Aorta (tissue), 5 donors: ENCODE measurements at places on chromosomes 12 and 14. TPM values are rescaled to one million over a fixed set of nuclear protein-coding genes. Genes with fewer than 3 reads are reported as not detected.
A peak's percentile ranks its signal among the peaks of the same experiment; 100 is the strongest.

DLGAP5 gene
- total RNA-seq = not detected

CLEC14A gene
- 56.0 TPM for total RNA-seq

ATG14 gene
- total RNA-seq = 19.4 TPM

TC2N gene
- 284 TPM for total RNA-seq

TRMT5 gene
- 8.8 TPM for total RNA-seq

KLRG1 gene
- 4.1 TPM for total RNA-seq

TAS2R7 gene
- not detected for total RNA-seq

DNA sequence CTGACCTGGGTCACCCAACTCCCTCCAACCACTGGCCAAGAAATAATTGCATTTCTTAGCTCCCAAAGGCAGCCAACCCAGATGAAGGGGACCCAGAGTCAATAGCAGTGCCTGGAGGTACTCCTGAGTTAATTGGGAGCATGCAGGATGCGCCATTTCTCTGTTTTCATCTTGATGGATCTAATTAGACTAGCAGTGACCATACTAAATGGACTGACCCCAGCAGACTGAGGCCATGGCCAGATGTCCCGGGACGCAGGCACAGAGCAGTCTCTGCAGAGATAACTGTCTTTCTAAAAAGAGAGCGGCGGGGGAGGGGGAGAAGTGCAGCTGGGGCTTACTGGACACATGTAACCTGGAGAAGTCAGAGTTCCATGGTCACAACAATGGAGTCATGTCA is 53.2 kb upstream of the CMKLR1 start:
- H3K36me3 ChIP-seq = no peaks in the 10 kb centered on the region
- no peaks in the 10 kb centered on the region for H3K4me1 ChIP-seq
- DNase-seq = no peak
- H3K4me3 ChIP-seq = no peak overlapping the region
- H3K27ac ChIP-seq = no peak overlapping the region
- no peaks in the 10 kb centered on the region for H3K27me3 ChIP-seq

DNA sequence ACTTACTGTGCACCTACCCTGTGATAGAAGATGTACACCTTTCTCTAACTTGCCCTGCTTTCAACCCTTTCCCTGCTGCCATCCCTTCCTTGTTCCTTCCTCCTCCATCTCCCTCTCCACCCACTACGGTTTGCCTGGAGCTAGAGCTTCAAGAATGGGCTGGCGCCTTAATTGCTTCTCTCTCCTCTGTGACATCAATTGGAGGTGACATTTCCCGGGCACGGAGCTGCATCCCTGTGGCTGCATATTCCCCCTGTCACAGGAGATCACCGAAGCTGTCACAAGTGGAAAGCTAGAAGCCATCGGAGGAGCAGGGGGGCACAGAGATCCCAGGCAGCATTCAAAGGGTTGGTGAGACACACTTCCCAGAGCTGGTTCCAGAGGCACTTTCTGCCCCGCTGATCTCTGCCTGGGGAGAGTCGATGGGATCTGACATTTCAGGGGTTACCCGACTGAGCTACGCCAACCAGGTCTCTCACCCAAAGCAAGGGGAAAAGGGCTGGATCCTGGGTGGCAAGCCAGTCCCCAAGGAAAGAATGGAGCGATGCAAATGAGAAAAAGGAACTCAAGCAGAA is 604.9 kb downstream of the MED13L start:
- peaks cover 10% of the 10 kb centered on the region for H3K4me1 ChIP-seq
- H3K27ac ChIP-seq = no peak overlapping the region
- no peaks in the 10 kb centered on the region for H3K36me3 ChIP-seq
- peaks cover 2% of the 10 kb centered on the region for H3K27me3 ChIP-seq
- H3K4me3 ChIP-seq = no peak overlapping the region

GRCh38 chr14:56490379-56490778 is 89.2 kb upstream of the TMEM260 start:
- no peaks in the 10 kb centered on the region for H3K27me3 ChIP-seq
- H3K4me3 ChIP-seq = no peak overlapping the region
- no peaks in the 10 kb centered on the region for H3K36me3 ChIP-seq
- DNase-seq = no peak
- H3K27ac ChIP-seq = no peak overlapping the region

GRCh38 chr14:73358187-73358586 is 100.2 kb downstream of the NUMB start:
- no peaks in the 10 kb centered on the region for H3K36me3 ChIP-seq
- no peaks in the 10 kb centered on the region for H3K27me3 ChIP-seq
- no peak overlapping the region for H3K4me3 ChIP-seq
- no peak overlapping the region for H3K27ac ChIP-seq
- DNase-seq = no peak
- no peaks in the 10 kb centered on the region for H3K4me1 ChIP-seq

DNA sequence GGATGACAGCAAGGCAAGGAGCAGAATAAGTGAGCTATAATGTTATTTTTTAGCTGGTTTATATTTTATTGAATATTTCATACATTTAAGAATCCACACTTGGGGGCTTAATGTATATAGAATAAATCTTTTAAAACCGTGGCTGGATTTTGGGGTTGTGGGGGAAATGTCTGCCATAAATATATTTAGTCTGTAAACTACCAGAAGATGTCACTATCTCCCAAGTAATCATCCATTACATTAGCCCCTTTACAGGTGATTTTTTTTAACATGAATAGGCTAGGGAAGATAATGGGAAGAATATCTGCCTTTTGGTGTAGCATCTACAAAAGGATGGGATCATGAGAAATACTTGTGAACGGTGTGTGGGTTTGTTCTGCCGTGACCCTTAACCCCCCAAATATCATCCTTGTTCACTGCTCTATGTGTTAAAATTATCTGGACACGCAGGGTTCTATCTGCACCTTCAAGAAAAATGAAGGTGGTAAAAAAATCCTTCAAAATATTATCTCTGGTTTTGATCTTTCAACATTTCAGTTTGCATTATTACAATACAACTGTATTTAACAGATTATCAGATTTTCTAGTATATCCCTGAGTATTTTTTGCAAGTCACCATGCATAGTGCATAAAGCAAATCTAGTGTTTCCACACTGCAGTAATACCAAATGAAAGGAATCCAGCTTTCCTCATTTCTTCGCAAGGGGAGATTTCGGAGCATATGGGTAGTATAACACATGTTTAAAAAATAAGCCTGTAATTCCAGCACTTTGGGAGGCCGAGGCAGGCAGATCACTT is 8.0 kb upstream of the SLC17A8 start:
- H3K27me3 ChIP-seq = no peaks in the 10 kb centered on the region
- no peaks in the 10 kb centered on the region for H3K4me1 ChIP-seq
- DNase-seq = no peak

GRCh38 chr14:73153272-73153671 is 17.0 kb downstream of the PSEN1 start:
- no peak for DNase-seq
- H3K4me3 ChIP-seq = no peak overlapping the region
- H3K4me1 ChIP-seq = no peaks in the 10 kb centered on the region
- no peak overlapping the region for H3K27ac ChIP-seq

DNA sequence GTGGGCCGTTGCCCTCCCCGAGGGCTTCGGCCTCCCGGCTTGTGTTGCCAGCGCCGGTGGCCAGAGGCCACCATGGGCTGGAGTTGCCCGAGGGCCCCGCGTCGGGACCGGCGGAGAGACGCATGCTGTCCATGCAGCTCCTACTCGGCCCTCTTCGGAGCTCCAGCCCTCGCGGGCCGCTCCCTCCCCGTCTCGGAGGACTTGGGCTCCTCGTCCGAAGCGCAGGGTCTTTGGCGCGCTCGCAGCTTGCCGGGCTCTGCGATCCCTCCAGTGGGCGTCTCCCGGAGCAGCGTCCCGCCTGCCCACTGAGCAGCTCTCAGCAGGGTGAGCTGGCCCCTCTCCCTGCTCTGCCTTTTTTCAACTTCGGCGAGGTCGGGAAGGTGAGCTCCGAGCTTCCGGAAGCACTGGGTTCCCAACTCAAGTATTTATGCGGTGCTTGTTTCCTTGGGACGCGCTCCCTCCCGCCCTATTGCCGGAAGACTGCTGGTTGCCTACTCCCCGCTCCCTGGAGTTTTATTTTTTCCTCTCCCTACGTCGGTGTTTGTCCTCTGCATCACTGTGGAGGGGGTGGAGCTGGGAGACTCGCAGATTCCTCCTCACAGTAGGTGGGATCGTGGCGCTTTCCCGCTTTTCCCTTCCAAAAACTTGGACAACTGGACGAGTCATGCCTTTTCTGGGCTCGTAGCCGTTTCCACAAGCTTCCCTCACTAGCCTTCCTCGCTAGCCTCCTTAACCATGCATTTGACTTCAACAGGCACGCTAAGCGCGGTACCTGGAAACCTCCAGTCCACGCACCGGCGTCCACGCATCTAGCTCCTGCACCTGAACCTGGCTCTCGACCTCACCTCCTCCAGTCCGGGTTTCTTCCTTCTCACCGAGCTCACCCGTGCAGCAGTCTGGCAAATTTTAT is at the start of gene AVPR1A:
AVPR1A (minus strand) TSS at position 489 of the 910 bp plus-strand sequence; CDS start at position 124, 365 bp downstream.
- H3K27ac ChIP-seq = no peak within 1 kb of the TSS
- peak within 1 kb of the TSS; percentile 8 for H3K4me3 ChIP-seq
- peaks cover 3% of the 10 kb centered on the region for H3K4me1 ChIP-seq
- no peaks in the 10 kb centered on the region for H3K36me3 ChIP-seq
- H3K27me3 ChIP-seq = no peaks in the 10 kb centered on the region

GRCh38 chr12:76883811-76884210 is 5.0 kb upstream of the CSRP2 start:
- peak; percentile 54 for DNase-seq
- no peaks in the 10 kb centered on the region for H3K36me3 ChIP-seq
- no peak overlapping the region for H3K4me3 ChIP-seq
- no peaks in the 10 kb centered on the region for H3K4me1 ChIP-seq
- no peak overlapping the region for H3K27ac ChIP-seq

GRCh38 chr12:57518920-57519795 is 1.2 kb downstream of the DDIT3 start:
- no peak for DNase-seq
- H3K36me3 ChIP-seq = no peaks in the 10 kb centered on the region
- H3K4me3 ChIP-seq = peak overlapping the region; percentile 95
- H3K27ac ChIP-seq = peak overlapping the region; percentile 93
- H3K4me1 ChIP-seq = peaks cover 2% of the 10 kb centered on the region

DNA sequence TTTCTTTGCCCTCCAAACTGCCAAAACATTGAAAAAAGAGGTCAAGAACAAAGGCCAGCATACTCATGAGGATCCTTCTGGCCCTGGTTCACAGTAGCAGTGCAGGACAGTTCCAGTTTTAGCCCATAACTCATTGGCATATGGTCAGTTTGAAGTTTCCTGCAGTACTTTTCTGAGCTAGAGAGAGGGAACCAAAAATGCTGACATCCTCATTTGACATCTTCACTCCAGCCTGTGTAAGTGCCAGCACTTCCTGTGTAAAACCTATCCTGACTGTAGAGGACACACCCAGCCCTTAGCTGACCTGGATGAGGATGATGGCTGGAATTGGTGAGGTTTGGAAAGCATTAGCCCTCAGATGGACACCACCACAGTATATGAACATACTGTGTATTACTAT is 84.1 kb downstream of the FGD4 start:
- H3K4me3 ChIP-seq = no peak overlapping the region
- DNase-seq = no peak
- H3K27ac ChIP-seq = no peak overlapping the region
- no peaks in the 10 kb centered on the region for H3K27me3 ChIP-seq

- no peak overlapping the region for H3K4me3 ChIP-seq
- no peaks in the 10 kb centered on the region for H3K36me3 ChIP-seq
- DNase-seq = no peak
- no peaks in the 10 kb centered on the region for H3K4me1 ChIP-seq
- no peaks in the 10 kb centered on the region for H3K27me3 ChIP-seq
Observed at GRCh38 chr12:59929110-59929509, 333.3 kb downstream of the SLC16A7 start.

GRCh38 chr12:80176706-80177105 is 77.4 kb downstream of the OTOGL start:
- no peaks in the 10 kb centered on the region for H3K27me3 ChIP-seq
- DNase-seq = no peak
- H3K4me1 ChIP-seq = no peaks in the 10 kb centered on the region

DNA sequence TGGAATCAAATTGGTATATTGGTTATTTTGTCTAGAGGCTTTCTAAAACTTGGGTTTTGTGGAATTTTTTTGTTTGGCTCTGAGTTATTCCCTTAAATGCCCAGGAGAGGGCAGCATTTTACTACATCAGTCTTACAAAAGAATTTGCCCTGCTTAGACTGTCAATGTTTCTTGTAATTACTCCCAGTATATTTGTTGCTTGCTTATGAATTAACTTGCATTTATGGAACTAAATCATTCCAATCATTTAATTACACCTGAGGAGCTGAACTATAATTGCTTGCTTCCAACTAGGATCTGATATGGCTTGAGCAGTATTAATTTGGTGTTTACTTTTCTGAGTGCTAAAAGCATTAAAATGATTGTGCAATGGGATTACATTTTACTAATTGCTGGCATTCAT is 48.7 kb downstream of the MIPOL1 start:
- H3K27ac ChIP-seq = no peak overlapping the region
- H3K27me3 ChIP-seq = no peaks in the 10 kb centered on the region
- no peak overlapping the region for H3K4me3 ChIP-seq
- H3K4me1 ChIP-seq = no peaks in the 10 kb centered on the region
- peaks cover 5% of the 10 kb centered on the region for H3K36me3 ChIP-seq

DNA sequence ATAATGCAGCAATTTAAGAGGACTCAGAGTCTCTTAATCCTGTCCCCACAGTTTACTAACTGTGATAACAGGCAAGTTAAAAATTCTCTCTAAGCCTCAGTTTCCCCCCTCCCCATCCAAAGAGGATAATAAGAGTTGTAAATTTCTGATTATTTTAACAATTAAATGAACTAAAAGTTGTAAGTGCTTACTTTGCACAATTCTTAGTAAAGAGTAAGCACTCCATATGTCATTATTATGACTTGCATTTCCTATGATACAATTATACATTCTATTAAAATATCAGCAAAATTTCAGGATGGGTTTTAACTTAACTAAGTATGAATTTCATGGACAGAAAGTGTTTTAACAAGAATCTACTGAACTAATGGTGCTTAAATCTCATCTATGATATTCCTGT is 80.1 kb downstream of the NELL2 start:
- H3K27ac ChIP-seq = no peak overlapping the region
- no peaks in the 10 kb centered on the region for H3K4me1 ChIP-seq
- DNase-seq = no peak
- no peak overlapping the region for H3K4me3 ChIP-seq
- no peaks in the 10 kb centered on the region for H3K36me3 ChIP-seq
- H3K27me3 ChIP-seq = no peaks in the 10 kb centered on the region

- no peak overlapping the region for H3K27ac ChIP-seq
- no peaks in the 10 kb centered on the region for H3K4me1 ChIP-seq
- no peaks in the 10 kb centered on the region for H3K27me3 ChIP-seq
- H3K4me3 ChIP-seq = no peak overlapping the region
Observed at GRCh38 chr14:33061667-33062325, 123.1 kb downstream of the NPAS3 start.

DNA sequence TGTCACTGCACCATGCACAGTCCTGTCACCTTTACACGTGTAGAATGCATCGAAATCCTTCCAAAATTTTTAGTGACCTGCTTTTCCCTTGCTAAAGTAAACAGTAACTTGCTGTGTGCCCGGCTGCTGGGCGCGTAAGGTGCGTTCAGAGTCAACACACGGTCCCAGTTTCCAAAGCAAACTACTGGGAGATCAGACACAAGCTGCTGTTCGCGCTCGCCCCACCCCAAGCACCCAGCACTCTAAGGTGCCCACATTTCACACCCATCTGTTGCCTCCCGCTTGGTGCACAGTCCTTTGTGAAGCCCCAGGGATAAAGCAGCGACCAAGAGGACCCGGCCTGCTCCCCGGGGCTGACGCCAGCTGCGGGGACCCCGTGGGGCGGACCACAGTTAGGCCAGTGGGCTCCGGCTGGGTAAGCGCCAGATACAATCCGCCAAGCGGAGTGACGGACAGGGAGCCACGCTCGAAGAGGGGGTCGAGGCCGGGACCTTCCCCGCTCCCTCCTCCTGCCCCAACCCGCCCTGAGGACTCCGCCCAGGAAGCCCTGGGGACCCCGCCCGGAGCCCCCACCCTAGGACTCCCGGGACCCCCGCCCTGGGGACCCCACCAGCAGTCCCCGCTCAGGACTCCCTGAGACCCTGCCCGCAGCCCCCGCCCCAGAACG is 633 bp downstream of the STX2 start:
- no peaks in the 10 kb centered on the region for H3K27me3 ChIP-seq
- no peak for DNase-seq
- peak overlapping the region; percentile 99 for H3K4me3 ChIP-seq
- no peak overlapping the region for H3K27ac ChIP-seq
